ENCODE measurements at places on chromosomes 7 and 10.
A peak's percentile ranks its signal among the peaks of the same experiment; 100 is the strongest.

GRCh38 chr10:9188022-9188810 is 1133.7 kb downstream of the GATA3 start:
- DNase-seq = no peak

- no peak for DNase-seq
Observed at GRCh38 chr10:133271521-133272300, 5.0 kb downstream of the ADAM8 start.

GRCh38 chr7:100538348-100538653 is 702 bp upstream of the AGFG2 start:
- no peak for DNase-seq

GRCh38 chr10:131396121-131397050 is 84.9 kb upstream of the TCERG1L start:
- peak; percentile 26 for DNase-seq

DNA sequence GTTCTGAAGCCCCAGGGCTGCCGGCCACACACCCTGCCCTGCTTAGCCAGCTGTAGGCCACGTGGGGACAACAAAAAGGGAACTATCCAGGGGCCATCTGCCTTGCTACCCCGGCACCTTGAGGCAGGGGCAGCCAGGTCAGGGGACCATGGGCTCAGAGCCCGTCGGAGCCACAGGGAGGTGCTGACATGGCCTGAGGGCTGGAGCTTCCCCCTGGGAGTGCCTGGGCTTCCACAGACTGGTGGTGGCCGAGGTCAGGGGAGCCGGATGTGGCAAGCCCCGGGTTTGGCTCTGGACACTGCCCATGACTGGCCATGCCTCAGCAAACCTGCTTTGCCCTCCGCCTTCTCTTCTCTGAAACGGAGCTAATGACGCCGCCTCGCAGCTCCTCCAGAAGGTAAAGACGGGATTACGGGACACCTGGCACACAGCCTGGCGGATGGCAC is 178.5 kb downstream of the EBF3 start:
- DNase-seq = no peak

GRCh38 chr7:22832401-22832800 is 9.8 kb upstream of the TOMM7 start:
- DNase-seq = no peak

GRCh38 chr10:133375357-133376115 is 2.4 kb upstream of the ECHS1 start:
- no peak for DNase-seq

DNA sequence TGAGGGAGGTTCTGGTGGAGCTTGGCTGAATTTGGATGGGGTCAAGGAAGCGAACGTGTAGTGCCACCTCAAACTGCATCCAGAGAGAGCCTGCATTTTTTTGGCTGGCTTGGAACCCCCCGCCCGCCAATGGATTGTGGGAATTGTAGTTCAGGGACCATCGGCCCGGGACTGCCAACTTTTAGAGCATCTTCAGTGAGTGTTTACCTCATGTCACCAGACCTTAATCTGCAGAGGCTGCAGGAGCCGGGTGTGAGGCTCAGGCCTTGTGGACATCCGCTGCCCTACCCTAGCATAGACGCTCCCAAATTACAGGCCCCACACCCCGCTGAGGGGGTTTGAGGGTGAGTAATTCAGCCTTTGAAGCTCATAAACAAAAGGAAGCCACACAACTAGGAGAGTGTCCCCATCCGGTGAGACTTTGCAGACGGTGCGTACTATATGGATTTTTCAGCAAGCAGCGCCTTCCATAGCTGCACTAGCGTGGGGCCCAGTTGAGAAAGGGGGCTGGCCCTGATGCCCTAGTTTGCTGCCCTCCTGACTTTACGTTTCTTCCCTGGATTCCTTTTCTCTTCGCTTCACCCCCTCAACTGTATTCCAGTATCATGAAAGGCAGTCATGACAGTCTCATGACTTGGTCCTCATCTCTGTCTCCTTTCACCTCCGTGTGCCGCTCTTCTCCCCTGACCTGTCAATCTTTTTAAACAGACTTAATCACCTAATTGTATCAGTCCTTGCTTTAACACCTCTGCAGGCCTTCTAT is 717 bp downstream of the CNPY4 start:
- peak; percentile 86 for DNase-seq

DNA sequence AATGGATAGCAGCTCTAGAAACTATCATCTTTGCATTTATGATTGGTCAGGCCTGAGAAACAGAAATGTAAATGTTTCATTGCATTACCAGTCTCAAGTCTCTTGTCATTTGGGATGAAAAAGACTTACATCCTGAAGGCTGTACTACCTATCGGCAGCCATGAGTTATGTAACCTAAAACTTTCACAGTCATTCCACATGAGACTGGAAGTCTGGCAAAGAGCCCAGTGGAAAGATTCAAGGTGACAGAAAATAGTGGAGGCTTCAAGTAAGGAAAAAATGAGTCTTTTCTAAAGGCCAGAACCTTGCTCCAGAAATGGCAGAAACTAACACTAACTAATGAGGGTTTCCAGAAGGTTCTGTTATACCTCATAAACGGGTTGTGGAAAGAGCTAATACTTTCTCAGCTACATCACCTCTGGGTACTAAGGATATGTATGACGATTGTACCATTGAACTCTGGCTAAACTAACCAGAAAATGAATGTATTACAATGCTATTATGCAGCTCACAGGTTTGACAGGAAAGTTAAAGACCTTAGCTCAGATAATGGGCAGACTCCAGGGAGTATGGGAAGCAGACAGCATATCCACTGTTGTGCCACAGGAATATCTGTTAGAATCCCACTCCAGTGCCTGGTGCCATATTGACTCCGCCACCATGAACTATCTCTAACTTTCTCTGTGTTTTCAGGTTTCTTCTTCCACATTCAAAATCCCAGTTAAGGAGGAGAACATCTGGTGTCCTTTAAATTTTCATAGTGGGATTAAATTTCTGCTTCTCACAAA is 41.7 kb upstream of the DYNC1I1 start:
- DNase-seq = no peak

DNA sequence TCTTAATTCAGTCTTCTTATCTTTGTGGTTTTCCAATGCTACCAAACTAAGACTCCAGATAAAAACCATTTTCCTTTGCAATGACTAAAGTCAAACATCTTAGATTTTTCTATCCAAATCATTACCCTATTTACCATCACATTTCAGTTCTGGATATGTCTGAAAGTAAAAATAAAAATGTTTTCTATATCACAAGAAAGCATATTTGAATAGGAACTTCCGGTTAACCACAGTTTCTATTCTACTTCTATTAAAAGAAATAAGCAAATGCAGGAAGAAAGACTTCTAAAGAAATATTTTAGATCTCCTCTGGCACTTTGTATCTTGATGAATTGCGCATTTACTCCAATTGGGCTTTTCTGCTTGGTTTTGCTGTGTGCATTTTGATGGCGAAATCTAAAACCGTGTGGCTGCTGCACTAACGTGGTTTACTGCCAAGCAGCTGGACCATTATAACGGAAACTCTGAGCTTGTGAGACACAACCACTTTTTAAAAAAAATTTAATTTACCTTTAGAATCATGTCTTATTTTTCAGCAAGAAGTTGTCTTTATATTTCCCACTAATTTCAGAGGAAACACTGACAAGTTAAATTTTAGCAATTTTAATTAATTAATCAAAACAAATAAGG is 146.1 kb downstream of the VPS50 start:
- no peak for DNase-seq

- DNase-seq = peak; percentile 1
Observed at GRCh38 chr7:5441840-5442503, 18.3 kb upstream of the TNRC18 start.
